AG04449 (cell line): ENCODE measurements at places on chromosomes 5 and 9.

DNA sequence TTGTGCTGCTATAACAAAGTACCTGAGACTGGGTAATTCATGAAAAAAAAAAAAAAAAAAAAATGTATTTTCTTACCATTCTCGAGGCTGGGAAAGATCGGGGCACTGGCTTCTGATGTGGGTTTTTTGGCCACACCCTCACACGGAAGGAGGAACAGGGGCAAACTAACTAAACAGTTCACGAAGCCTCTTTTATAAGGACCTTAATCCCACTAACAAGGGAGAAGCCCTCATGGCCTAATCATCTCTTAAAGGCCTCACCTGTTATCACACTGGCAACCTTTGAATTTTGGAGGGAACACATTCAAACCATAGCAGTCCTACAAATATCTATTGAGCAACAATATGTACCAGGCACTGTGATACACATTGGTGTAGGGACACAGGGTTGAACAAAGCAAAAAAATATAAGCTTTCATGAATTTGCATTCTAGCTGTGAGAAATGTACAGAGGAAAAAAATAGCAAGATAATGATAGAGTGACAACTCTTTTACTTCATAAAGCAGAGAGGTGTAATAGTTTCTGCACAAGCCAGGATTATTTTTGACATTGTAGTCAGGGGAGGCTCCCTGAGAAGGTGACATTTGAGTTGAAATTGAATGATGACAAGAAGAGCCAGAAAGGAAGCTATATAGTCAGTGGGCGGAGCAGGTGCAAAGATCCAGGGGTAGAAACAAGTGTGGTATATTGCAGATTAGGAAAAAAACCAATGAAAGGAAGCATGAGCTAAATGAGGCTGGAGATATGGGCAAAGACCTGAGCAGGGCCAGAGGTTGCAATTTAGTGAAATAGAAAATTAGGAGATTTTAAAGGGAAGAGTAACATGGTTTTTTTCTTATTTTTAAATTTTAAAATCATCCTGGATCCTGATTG lies 68.1 kb upstream of the GRAMD2B start:
- DNase-seq: no peak

- DNase-seq: no peak
Measured at GRCh38 chr5:133990396-133990795, 14.4 kb downstream of the VDAC1 start.

DNA sequence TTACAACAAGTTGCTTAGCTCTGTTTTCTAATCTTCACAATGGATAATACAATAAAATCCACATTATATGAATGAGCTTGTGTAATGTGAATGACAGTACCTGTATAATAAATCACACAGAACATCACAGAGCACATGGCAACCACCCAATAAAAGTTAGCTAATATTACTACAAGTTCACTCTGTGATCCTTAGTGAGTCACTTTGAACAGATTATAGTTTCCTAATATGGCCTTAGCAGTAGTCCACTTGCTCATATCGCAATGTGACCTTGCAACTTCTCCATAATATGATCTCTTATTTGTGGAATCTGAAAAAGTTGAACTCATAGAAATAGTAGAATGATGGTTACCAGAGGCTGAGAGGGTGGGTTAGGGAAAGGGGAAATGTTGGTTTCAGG lies 361.3 kb downstream of the PTPRD start:
- DNase-seq: no peak

GRCh38 chr9:1759009-1759408 lies 256.1 kb upstream of the SMARCA2 start:
- no peak for DNase-seq
